ENCODE measurements at places on chromosomes 3 and 15.

GRCh38 chr3:98013411-98014267 lies 21.5 kb downstream of the GABRR3 start:
- DNase-seq = no peak

DNA sequence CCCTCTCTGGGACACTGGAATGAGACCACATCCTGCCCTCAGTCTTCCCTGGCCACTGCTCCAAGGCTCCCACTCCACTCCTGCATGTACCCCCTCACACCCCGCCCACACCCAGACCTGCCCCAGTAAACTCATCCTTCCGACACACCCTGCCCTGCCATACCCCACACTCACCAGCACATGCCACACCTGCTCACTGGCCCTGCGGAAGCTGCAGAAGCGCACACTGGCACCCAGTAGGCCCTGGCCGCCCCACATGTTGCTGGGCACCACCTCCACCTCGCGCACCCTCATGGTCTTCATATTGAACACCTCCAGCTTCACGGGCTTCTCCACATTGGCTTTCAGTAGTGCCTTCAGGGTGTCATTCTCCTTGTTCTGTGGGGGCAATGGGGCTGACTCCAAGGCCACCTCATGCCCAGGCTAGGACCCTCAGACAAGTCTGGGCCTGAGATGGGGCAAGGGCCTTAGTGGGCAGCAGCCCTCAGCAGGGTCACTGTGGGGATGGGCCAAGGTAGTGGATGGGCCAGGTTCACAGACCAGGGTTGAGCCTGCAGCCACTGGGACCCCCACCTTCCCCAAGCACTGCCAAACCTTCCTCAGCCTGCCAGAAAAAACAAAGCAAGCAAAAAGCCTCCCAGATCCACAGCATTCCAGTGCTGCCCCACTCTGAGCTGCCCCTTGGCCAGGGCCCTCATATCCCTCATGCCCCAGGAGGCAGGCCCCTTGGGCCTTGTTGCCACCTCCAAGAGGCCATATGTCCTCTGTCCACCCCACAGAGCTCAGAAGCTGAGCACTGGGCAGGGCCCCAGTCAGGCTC lies 4.7 kb downstream of the GORASP1 start:
- no peak for DNase-seq

DNA sequence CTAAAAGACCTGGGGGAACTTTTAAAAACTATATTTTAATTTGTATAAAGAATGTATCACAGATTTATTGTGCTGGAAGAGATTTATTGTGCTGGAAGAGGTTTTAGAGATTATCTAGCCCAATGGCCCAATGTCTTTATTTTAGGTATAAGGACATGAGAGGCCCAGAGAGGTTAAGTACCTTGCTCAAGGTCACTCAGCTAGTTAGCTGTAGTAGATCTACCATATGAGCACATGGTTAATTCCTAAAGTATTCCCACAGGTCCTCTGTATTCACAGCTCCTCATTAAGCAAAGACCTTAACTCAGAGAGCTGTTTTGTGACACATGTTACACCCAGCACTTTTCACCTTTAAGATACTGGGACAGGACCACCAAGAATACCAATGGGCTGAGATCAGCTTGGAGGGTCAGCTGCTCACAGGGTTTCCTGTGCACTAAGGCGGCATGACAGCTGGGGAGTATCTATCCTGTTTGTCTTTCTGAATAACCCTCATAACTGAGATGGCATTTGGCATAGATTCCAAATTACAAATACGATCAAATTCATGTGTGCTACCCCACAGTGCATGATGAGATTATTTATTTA lies 143.1 kb upstream of the TBL1XR1 start:
- no peak for DNase-seq

DNA sequence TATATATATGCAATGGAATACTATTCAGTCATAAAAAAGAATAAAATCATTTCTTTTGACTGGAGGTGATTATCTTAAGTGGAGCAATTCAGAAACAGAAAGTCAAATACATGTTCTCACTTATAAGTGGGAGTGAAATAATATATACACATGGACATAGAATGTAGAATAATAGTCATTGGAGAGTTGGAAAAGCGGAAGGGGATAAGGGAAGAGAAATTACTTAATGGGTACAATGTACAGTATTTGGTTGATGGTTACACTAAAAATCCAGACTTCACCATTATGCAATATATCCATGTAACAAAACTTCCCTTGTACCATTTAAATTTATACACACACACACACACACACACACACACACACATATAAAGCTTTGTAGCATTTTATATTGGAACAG lies 84.3 kb downstream of the RAP2B start:
- DNase-seq = no peak

DNA sequence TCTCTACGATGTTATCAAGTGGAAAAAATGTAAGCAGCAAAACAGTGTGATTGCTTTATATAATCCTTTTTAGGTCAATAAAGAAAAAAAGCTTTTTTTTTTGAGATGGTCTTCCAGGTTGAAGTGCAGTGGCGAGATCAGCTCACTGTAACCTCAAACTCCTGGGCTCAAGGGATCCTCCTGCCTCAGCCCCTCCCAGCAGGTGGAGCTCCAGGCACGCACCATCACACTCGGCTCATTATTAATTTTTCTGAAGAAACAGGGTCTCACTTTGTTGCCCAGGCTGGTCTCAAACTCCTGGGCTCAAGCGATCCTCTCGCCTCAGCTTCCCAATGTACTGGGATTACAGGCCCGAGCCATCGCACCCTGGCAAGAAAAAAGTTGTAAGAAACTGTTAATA lies 17.3 kb downstream of the RNF168 start:
- no peak for DNase-seq

DNA sequence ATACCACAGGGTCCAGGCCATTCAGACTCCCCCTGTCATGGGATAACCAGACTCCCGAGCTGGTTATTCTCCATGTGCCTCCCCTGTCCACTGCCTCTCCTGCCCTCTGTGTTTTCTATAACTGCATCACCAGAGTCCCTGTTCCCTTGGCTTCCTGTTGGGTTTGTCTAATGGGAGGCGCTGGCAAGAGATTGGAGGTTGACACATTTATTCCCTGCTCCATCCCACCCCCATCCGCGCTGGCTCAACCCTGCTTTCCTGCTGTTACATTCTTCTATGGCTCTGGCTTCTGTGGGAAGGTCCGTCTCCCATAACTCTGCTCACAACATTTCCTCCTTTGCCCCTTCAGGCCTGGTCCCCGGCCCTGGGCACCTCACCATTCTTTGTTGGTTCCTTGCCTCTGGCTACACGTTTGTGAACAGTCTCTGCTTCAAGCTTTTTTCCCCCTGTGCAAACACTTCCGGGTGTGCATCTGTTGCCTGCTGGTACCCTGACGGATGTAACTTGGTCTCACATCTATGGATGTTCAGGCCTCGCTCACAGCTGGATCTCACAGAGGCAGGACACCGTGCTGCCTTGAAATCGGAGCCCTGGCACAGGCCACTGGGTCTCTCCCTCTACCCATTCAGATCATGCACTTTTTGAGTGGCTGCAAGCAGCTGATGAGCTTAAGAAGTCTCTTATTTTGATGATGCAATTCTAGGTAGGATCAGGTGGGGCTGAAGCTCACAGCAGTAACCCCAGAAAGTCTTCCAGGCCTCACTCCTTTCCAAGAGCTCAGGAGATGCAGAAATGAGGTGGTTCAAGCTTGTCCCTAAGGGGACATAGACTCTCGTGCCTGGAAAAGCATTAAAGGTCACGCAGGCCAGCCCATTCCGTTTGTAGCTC lies 68.6 kb upstream of the ATP13A3 start:
- no peak for DNase-seq

GRCh38 chr3:190424478-190425439 lies 24.9 kb downstream of the TMEM207 start:
- peak; percentile 12 for DNase-seq

GRCh38 chr3:12449889-12450682 lies 34.2 kb upstream of the TSEN2 start:
- DNase-seq = no peak

GRCh38 chr3:105869861-105870755 lies 1.3 kb upstream of the CBLB start:
- DNase-seq = no peak

DNA sequence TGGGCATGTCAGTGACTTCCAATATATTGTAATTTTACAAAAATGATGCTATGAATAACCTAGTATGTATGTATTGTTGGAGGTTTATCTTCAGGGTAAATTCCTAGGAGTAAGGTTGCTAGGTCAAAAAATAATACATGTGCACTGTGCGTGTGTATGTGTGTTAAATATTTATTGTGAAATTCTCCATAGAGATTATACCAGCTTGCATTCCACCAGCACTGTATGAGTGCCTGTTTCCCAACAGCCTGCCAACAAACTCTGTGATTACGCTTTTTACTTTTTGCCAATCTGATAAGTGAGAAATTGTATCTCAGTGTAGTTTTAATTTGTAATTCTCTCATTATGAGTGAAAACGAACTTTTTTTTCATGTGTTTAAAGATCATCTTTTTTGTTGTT lies 12.6 kb upstream of the IGF2BP2 start:
- DNase-seq = no peak

GRCh38 chr3:96803870-96804269 lies 10.5 kb upstream of the EPHA6 start:
- no peak for DNase-seq

DNA sequence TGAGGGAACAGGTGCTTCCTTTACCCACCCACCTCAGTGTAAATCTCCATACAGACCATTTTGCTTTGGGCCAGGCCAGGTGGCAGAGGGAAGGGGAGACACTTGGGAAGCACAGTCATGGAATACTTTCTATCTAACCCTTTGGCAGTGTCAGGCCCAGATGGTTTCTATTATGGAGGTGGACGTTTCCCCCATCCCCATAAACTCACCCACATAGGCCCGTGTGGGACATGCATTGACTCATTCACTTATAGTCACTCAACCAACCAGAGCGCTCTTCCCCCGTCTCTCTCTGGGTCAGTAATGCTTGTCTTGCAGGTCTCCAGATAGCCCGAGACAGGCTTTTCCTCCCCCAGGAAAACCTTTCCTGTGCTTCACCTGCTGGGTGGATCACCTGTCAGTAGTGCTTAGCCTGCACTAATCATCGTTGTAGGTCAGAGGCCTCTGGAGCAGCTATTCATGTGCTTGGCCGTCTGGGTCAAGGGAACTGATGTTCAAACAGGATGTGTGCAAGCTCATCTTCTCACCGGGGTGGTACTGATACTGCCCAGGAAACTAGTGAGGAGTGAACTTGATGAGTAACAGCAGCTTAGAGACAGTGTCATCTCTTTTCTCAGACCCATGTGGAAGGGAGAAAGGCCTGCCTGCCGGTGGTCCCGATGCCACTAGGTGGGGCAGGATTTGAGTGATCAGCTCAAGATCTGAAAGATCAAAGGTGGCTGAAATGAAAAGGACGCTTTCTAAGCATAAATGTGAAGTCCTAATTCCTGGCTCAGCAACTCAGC lies 67.1 kb downstream of the CEMIP start:
- DNase-seq = no peak
